ENCODE measurements at places on chromosomes 1 and 21. TPM values are rescaled to one million over a fixed set of nuclear protein-coding genes. Genes with fewer than 3 reads are reported as not detected.

CYYR1 gene
- total RNA-seq = 0.35 TPM

NUP210L gene
- 0.12 TPM for total RNA-seq

DYNLT4 gene
- total RNA-seq = 0.45 TPM

CFHR2 gene
- total RNA-seq = not detected

NOC2L gene
- total RNA-seq = 94.6 TPM

ALG6 gene
- total RNA-seq = 4.3 TPM

TRPM2 gene
- total RNA-seq = not detected

AMY2A gene
- not detected for total RNA-seq

SLC6A9 gene
- 7.5 TPM for total RNA-seq

PTCH2 gene
- 0.38 TPM for total RNA-seq

GBP4 gene
- 0.12 TPM for total RNA-seq

GBP6 gene
- total RNA-seq = not detected

NGF gene
- total RNA-seq = 1.5 TPM

LCE1B gene
- not detected for total RNA-seq

HES2 gene
- total RNA-seq = 0.12 TPM

PGLYRP3 gene
- total RNA-seq = not detected

BEND5 gene
- 0.35 TPM for total RNA-seq

NOTCH2NLA gene
- 83.5 TPM for total RNA-seq
